Activated CD8-positive, alpha-beta T cell treated with anti-CD3 and anti-CD28 coated beads, Interleukin-2, amount 10 ng/mL, durations not matched to agents 7 days and 5 days (primary cell): ENCODE measurements at places on chromosomes 7 and 10.

DNA sequence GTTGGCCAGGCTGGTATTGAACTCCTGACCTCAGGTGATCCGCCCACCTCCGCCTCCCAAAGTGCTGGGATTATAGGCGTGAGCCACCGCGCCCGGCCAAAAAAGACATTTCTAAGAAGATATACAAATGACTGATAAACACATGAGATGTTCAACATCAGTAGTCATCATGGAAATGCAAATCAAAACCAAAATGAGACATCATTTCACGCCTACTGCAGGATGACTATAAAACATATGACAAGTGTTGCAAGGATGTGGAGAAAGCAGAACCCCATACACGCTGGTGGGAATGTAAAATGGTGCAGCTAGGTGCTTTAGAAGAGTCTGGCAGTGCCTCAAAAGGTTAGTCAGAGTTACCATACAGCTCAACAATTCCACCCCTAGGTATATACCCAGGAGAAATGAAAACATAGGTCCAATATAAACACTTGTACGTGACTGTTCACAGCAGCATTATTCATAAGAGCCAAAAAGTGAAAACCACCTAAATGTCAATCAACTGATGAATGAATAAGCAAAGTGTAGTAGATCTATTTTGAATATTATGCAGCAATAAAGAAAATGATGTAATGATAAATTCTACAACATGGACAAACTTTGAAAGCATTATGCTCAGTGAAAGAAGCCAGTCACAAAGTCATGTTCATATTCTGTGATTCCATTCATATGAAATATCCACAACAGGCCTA is 24.5 kb downstream of the TMEM209 start:
- no peak for DNase-seq

DNA sequence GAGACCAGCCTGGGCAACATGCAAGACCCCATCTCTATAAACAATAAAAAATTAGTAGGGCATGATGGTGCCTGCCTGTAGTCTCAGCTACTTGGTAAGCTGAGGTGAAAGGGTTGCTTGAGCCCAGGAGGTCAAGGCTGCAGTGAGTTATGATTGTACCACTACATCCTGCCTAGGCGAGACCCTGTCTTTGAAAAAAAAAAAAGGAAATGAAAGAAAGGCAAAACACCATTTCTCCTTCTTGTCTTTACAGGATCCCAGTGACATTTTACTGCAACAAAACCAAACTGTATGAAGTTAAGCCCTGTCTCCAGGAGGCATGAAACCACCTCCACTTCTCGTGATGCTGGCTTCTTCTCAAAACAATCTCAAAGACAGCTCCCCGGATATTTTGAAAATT is 29.9 kb upstream of the PBLD start:
- DNase-seq, result no peak

- DNase-seq, result no peak
Measured at GRCh38 chr10:127919418-127920271, 12.7 kb downstream of the PTPRE start.

- peak; percentile 28 for DNase-seq
Measured at GRCh38 chr10:17453373-17454091, 863 bp downstream of the ST8SIA6 start.

DNA sequence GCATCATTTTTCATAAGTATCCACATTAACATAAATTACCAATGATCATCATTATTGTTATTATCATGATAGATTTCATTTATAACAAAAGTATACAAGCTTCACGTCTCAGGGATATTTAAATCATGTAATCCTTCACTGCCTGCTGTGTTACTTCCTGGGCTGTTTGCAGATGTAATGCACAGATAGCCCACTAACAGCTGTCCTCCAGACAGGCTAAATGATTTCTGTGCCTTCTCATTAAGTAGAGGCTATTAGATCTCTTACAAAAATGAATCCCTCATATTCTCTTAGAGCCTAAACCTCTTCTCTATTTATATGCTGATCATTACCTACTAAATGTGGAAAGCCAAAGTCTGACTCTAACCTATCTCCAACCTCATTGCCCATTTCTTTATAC is 9.3 kb downstream of the PCLO start:
- DNase-seq, result no peak

GRCh38 chr7:106419455-106420182 is 134.8 kb upstream of the NAMPT start:
- no peak for DNase-seq
